ENCODE measurements at places on chromosomes 6 and 20.

DNA sequence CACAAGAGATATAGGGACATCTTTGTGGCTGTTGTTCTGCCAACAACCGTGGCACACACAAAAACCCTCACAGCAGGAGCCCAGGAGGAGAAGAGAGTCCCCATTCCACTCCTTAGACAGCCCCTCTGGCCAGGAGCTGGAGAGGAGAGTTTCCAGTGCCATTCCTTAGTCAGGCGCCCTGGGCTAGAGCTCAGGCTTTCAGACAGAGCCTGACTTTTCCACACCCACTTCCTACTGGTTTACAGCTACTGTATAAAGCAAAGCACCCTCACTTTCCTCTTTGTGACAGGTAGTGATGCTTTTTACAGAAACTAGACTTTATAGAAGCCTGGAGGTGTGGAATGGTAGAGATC lies 145.9 kb downstream of the SYCP2 start:
- H3K27me3 ChIP-seq, result peaks cover 4% of the 10 kb centered on the region
- H3K4me3 ChIP-seq, result no peak overlapping the region
- no peak overlapping the region for H3K27ac ChIP-seq

- no peaks in the 10 kb centered on the region for H3K27me3 ChIP-seq
- DNase-seq, result no peak
- H3K27ac ChIP-seq, result no peak overlapping the region
- H3K4me1 ChIP-seq, result no peaks in the 10 kb centered on the region
These were observed 19.4 kb upstream of the SLC2A12 start for GRCh38 chr6:134071846-134072245.

GRCh38 chr20:47719625-47720024 lies 65.7 kb downstream of the SULF2 start:
- H3K4me3 ChIP-seq, result no peak overlapping the region
- H3K36me3 ChIP-seq, result peaks cover 7% of the 10 kb centered on the region
- no peak for DNase-seq
- no peak overlapping the region for H3K27ac ChIP-seq
- H3K27me3 ChIP-seq, result no peaks in the 10 kb centered on the region
- no peaks in the 10 kb centered on the region for H3K4me1 ChIP-seq

DNA sequence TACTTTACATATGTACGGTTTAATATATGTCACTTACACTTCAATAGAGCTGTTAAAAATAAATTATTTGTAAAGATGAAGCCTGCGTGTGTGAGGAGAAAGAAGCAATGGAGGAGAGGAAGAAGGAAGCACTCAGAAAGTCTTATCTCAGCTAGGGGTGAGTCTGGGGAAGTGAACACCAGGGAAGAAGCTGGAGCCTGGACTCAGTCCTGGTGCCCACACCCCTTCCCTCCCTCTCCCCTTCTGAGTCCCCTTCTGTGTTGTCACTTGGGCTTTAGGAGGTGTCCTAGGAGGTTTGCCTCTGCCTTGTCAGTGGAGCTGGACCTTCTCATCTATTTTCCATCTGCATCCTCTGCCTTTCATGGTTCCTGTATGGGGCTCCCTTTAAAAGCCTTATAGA lies 1.9 kb downstream of the SIRPB2 start:
- peak overlapping the region; percentile 25 for H3K4me3 ChIP-seq
- peak overlapping the region; percentile 86 for H3K27ac ChIP-seq
- DNase-seq, result no peak
- no peaks in the 10 kb centered on the region for H3K36me3 ChIP-seq
- peaks cover 37% of the 10 kb centered on the region for H3K4me1 ChIP-seq

- H3K27ac ChIP-seq, result no peak overlapping the region
- no peak for DNase-seq
- H3K4me3 ChIP-seq, result no peak overlapping the region
- no peaks in the 10 kb centered on the region for H3K4me1 ChIP-seq
- no peaks in the 10 kb centered on the region for H3K27me3 ChIP-seq
- no peaks in the 10 kb centered on the region for H3K36me3 ChIP-seq
These were observed 55.2 kb upstream of the CITED2 start for GRCh38 chr6:139429580-139430145.

DNA sequence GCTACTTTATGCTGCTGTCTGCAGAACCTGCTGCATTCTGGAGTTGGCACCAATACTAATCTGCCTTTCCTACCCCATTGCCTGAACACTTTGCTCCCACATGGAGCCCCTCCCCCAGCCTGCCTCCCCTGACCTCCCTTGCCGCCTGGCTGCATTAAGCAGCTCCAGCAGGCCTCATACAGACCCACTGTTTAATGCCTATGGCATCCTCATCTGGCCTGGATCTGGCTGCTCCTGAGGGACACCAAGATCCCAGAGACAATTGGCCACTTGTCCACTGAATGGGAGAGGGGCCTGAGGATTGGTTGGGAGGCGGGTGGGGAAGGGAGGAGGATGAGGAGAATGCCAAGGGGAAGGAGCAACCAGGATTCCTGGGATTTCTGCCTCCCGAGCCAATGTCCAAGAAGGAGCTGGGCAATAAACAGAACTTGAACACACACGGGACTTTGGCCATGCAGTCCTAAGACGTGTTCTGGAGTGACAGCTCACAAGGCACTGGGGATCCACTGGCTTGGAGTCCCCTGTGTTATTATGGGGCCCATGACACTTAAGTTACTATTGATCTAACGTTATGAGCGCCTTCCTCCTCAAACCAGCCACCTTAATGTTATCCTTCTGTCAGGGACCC lies 10.4 kb upstream of the KCNK5 start:
- H3K27me3 ChIP-seq, result no peaks in the 10 kb centered on the region
- H3K4me3 ChIP-seq, result no peak overlapping the region
- no peaks in the 10 kb centered on the region for H3K36me3 ChIP-seq
- no peak for DNase-seq

DNA sequence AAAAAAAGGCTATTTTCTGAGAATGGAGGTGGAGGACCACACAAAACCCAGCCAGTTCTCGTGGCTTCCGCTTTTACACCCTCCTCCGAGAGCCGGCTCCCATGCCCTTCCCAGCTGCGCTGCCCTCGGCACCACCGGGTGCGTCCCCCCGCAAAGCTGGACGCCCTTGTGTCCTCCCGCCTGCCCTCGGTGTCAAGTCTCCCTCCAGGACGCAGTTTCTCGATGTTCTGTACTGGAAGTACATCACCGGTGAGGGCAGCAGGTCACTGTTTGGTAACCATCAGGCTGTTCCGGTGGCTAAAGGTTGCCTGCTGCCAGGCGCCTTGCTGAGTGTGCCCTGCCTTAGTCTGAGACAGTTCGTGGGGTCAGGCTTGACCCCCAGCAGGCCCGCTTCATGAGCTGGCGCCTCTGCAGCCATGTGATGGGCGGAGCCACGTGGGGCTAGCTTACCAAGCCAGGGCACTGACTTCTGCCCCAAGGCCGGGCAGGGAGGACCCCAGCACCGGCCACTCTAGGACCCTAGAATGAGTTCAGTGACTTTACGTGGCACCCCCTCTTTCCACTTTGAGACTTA lies 34.6 kb downstream of the RREB1 start:
- H3K36me3 ChIP-seq, result no peaks in the 10 kb centered on the region
- peaks cover 71% of the 10 kb centered on the region for H3K4me1 ChIP-seq
- no peak overlapping the region for H3K27ac ChIP-seq
- no peak overlapping the region for H3K4me3 ChIP-seq
- no peak for DNase-seq

Data from keratinocyte (primary cell).